ENCODE measurements at places on chromosomes 4 and X.

DNA sequence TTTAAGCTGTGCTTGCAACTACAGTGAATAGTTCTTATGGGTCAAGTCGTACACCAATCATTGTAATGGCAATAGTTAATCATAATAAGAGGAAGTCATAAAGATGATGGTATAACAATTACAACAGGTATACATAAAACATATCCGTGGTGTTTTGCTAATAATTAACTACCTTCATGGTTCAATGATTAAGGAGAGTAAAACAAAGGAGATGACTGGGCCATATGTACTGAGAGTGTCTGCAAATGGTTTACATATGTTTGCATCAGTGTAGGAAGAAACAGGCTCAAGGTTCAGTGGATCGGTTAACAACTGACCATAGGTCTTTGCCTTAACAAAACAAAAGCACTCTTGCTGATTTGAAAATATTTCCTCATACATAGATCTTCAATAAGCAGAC lies 253.0 kb downstream of the COX7B2 start:
- no peak for DNase-seq

DNA sequence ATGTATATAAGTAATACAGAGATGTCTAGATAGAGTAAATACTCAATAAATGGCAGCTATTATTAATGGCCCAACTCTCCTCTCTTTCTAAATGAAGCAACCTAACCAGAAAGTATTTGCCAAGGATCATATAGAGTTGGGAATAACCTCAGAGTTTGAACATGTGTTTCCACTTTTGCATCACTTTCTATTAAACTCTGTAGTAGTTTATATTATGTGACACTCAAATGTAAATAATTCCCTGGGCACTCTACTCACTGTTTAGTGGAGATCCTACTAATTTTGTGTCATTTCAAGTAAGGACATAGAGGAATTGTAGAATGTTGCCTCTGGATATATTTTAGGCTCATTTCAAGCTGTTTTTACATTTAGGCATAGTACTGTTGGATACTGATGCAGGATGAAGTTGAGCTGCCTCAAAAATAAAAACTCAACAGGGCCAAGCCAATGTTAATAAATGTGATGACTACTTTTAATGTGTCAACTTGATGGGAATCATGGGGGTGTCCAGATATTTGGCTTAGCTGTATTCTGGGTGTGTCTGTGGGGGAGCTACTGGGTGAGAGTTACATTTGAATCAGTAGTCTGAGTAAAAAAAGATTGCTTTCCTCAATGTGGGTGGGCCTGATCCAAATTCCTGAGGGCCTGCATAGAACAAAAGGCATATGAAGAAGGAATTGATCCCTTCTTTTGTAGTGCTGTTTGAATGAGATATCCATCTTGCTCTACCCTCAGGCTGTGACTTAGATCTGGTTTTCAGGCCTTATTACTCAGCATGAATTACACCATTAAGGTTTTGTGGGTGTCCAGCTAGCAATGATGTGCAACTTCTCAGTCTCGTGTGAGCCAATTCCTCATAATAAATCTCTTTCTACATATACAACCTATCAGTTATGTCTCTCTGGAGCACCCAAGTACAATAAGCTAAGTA lies 1368.2 kb downstream of the STIM2 start:
- no peak for DNase-seq

DNA sequence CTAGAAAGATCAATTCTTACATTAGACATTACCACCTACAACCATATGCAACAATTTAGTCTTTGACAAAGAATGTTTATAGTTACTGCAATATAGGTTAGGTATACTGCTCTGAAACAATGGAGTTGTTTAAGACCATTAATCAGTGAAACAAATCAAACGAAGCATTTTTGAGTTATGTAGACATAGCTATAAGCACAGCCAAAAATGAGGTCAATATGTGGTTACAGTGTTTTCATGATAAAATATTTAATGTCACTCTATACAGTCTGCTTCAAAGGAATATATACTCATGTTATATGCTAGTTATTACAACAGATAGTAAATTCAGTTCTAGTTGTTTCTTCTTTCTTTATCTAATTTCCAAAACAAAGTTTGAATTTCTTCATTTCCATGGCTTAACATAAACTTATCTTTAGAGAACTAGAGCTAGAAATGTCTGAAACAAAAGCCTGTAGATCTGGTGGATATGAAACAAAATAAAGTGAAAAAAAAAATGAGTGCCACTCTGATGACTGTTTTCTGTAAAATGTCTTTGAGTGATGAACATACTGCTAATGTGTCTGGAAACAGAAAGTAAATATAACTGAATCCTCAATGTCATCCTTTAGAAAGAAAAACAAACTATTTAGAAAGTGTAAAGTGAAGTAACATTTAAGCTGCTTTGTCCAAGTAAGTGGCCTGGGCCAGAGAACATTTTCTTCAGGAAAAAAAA lies 809.0 kb downstream of the FAT4 start:
- DNase-seq, result no peak

GRCh38 chrX:56366901-56367300 lies 134.7 kb downstream of the KLF8 start:
- no peak for DNase-seq

GRCh38 chr4:26020083-26020668 lies 106.2 kb downstream of the SMIM20 start:
- no peak for DNase-seq

- DNase-seq, result no peak
These were observed 673.2 kb upstream of the MAGEB2 start for GRCh38 chrX:29542152-29542551.

DNA sequence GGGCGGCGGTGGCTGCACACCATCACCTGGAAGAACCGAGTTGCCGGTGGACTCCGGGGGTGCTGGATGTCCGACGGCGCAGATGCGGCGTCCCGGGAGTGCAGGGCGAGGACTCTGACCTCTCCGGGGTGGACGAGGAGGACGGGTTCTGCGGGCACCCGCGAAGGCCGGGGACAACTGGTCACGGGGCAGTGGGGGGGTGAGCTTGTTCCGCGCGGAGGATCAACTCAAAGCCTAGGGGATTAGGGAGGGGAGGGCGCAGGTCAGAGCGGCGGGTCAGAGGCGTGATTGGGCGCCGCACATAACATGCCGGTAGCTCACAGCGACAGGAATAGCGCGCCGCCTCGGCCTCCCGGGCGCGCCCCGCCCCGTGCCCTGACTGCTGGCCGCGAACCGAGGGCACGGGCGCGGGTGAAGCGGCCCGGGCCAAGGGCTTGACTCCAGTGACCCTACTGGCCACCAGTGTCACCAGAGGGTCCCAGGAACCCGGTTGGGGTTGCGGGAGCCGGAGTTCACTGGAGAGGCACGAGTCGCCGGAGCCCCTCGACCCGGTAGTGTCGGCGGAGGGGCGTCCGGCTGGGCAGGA lies at the start of gene KLHL34:
Gene KLHL34, minus strand, starts transcription at position 179 of the 586 bp plus-strand sequence. CDS start 542 bp downstream, outside the sequence.
- no peak for DNase-seq

GRCh38 chr4:169397762-169398161 lies 127.0 kb upstream of the SH3RF1 start:
- peak; percentile 17 for DNase-seq

GRCh38 chr4:88836216-88836615 lies 138.6 kb upstream of the NAP1L5 start:
- no peak for DNase-seq

DNA sequence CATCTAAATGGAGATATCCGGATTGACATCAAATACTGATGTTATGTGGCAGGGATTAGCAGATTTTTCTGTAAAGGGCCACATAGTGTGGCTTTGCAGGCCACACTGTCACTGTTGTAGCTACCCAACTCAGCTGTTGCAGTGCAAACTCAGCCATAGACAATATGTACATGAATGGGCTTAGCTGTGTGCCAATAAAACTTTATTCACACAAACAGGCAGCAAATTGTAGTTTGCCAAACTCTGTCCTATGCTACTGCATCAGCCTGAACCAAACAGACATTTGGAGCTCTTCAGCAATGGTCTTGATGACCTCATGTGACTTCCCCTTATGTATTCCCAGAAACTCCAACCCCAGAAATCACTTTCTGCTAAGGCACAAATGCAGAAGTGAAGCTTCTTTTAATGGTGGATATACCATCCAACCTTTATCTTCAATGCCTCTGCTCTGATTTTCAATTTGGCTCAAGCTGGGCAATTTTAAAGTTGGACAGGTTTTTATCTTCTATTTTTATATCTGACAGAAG lies 18.4 kb upstream of the TRPC5OS start:
- DNase-seq, result no peak

GRCh38 chr4:147734496-147734895 lies 2.6 kb downstream of the ARHGAP10 start:
- DNase-seq, result no peak

GRCh38 chrX:45885931-45886330 lies 659.3 kb downstream of the ZNF674 start:
- no peak for DNase-seq

- DNase-seq, result peak; percentile 35
These were observed 837.4 kb downstream of the TRIML1 start for GRCh38 chr4:188976644-188977115.

GRCh38 chr4:102493794-102494193 lies 7.4 kb upstream of the NFKB1 start:
- DNase-seq, result no peak

Data from NCI-H187 (cell line).